Lung microvascular endothelial cell (primary cell): ENCODE measurements at places on chromosomes 5 and 9. TPM values are rescaled to one million over a fixed set of nuclear protein-coding genes. Genes with fewer than 3 reads are reported as not detected.

DNA sequence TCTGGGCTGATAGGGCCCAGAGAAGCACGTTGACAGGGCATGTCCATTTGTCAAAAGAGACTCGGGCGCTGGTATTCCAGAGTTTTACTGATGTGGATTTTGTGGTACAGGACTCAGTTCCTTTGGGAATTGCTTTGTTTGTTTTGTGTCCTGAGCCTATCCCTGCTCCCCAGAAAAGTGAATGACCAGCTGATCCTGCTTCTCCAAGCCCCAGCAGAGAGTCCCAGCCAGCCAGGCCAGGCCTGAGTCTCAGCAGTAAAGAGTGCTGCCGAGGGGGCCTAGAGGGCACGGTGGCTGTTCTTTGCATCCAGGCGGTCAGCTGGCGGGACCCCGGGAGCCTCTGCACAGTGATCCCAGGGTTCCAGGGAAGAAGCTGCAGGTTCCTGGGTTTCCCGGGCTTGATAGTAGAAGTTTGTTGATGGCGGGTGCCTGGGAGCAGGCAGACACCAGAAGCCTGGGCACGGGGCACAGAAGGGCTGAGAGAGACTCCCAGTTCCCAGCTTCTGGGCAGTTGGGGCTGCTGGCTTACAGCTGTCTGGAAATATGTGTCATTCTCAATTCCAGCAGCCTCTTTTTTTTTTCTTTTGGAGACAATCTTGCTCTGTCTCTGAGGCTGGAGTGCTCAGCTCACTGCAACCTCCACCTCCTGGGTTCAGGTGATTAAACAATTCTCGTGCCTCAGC lies 8.7 kb downstream of the PRDM12 start:
- no peak for DNase-seq

GRCh38 chr5:179763215-179763945 lies 30.4 kb upstream of the LTC4S start:
- peak; percentile 90 for DNase-seq

DNA sequence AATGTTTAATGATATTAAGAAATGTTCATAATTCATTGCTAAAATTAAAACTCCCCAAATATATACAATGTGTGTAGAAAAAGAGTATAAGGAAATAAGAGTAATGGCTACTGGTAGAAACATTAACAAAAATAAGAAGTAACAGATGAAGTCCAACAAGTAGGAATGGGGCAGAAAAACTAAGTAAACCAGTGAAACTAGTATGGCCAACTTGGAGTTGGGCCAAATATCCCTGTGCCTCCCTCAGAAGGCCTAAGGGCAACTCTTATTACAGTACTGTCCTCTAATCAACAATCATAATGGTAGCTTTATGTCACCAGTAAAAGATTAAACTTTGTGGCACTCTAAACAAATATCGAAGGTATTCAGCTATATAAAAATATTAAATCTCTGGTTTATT lies 93.5 kb downstream of the SSBP2 start:
- peak; percentile 14 for DNase-seq

GRCh38 chr5:8997542-8998070 lies 548.3 kb downstream of the SEMA5A start:
- no peak for DNase-seq

DNA sequence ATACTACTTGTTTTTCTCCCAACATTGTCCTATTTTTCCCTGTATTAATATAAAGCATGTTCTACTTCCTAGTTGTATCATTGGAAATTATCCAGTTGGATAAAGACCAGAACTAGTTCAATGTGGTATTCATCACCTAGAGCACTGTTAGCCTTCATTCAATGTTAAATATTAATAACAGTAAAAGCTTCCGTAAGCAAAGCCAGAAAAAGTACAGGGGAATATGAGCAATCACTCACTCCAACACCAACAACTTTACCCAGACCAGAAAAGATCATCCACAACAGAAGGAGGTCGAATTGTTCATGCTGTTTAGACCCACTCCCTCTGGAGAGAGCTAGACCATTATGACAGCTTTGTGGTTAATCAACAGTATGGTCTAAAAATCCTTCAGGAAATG lies 728.4 kb downstream of the MAT2B start:
- peak; percentile 74 for DNase-seq

- no peak for DNase-seq
These were observed 162.2 kb downstream of the OLFM1 start for GRCh38 chr9:135249711-135250110.

- DNase-seq, result no peak
These were observed 66.6 kb upstream of the HAND1 start for GRCh38 chr5:154544646-154545045.

GRCh38 chr9:16434526-16434925 lies 435.9 kb downstream of the BNC2 start:
- no peak for DNase-seq

GRCh38 chr9:114356792-114357191 lies 27.1 kb downstream of the ORM2 start:
- DNase-seq, result no peak

- no peak for DNase-seq
These were observed 27.6 kb downstream of the TCF7 start for GRCh38 chr5:134142052-134142451.

DNA sequence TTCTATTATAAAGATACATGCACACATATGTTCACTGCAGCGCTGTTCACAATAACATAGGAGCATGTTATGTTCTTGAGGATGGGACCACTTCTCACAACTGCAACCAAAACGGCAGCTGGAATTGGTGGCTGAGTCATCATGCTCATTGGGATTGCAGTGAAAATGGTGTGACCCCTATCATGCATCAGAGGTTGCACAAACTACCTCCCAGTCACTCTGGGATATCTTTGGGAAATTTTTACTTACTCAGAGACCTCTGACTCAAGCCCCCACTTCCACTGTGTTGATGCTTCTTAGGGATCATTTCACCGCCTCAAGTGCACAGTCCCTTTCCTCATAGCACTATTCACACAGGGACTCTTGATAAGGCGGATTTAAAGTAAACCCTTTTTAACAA lies 474.1 kb downstream of the BNC2 start:
- DNase-seq, result no peak

- DNase-seq, result no peak
These were observed 240.6 kb downstream of the ACTL7B start for GRCh38 chr9:108615152-108615551.

GRCh38 chr9:70285246-70285645 lies 26.5 kb downstream of the SMC5 start:
- no peak for DNase-seq

DNA sequence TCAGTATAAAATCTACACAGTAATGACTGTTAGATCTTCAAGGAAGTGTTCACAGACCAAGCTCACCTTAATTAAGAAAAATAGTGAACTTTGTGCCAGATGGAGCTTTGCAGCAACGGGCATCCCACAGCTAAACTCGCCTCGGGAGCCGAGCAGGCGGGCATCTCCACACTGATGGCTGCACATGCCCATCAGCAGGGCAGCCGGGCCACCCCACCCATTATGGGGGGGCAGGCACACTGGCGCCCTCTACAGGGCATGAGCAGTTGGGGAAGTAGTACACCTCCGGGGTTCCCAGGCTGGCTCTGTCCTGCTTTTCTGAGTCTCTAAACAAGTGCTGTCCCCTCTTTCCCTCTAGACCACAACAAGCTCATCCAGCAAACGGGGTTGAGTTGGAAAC lies 21.6 kb downstream of the ANKS6 start:
- peak; percentile 43 for DNase-seq

DNA sequence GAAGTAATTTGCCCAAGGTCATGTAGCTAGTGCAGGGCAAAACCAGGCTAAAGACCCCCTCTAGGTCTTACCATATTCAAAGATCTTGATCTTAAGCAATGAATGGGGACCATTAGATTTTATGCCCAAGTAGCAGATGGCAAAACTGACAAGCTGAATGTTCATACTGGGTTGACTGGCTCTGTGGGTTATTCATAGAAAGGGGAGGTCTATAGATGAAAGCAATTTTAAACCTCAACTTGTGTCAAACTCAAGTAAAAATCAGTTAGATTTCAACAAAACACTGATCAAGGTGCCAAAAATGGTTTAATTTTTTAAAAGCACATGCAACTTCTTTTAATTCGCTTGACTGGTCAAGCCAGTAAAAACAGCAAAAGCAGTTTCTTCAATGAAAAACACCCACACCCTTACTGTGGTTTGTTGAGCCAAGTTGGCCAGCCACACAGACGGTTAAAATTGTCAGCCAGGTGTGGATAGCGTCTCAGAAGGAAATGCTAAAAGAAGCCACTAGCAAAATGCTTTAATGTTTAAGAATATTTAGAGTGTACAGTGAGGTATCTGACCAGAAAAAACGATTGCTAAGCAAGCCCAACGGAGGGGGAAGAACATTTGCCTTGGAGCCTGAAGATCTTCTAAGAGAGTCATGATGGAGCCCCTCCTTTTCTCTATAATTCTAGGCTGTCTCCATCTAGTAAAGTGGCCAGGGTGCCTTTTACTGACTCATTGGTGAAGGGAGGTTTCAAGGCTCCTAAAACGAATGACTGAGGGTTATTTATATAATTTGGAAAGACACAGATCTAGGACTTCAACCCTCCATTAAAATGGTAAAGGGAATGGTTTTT lies 539.6 kb upstream of the CLINT1 start:
- DNase-seq, result no peak

DNA sequence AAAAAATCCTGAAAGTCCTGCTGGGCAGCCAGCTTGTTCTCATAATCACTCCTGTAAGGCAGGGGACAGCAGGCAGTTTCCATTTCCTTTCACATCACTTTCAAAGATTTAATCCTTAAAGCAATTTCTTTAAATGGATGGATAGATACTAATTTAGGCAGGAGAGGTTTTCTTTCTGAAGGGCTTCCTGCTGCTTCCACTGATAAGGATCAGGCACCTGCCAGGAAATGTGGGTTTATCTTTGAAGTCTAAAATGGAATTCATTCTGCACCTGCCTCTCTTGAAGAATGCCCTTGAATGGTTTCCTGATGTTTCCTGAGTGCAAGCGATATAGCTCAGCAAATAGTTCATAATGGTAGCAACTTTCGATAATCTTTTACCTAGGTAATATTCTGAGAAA lies 64.5 kb downstream of the STARD4 start:
- DNase-seq, result no peak

DNA sequence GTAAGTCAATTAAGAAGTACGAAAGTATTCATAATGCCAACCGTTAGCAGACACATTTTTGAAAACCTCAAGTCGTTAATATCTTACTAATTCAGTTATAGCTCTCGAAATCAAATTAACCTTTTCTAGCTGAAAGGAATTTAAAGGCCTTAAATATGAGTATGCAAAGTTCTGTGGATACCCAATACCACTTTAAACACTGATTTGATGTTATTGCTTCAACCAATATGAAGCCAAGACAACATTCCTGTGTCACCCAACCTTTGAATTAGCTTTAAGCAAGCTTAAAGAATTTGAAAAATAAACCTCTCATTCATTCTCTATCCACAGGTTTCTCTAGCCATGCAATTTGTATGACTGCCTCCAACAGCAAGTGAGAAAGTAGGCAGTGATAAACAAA lies 204.5 kb downstream of the MCTP1 start:
- no peak for DNase-seq

DNA sequence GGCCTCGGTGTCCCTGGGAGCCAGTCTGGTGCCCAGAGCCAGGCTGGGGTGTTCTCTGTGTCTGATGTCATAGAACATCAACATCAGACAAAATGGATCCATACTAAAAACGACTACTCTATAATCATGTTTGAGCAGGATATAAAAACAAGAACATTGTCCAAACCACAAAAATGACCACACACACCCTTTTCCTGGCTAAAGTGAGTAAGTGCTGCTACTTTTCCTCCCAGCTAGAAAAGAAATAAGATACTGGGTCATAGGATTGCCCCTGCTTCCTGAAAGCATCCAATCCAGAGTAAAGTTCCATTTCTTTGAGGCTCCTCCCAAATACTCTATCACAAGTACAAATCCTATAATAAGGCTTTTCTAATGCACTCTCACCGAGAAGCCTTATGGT lies 19.7 kb upstream of the TRAF1 start:
- DNase-seq, result no peak

DNA sequence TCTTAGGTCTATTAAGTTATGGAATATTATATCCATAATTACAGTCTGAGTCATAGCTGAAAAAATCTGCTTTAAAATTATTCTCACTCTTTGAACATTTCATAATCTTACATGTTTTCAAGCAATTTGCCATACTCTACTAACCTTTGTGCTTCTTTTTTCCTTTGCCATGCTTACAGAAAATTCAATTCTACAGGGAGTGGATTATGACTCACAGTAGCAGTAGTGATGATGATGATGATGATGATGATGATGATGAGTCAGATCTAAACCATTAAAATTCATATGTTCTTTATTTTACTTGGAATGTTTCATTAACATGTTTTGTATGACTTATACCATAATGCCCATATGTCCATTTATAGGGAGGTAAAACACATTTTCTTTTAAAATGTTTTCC lies 207.1 kb downstream of the VPS13A start:
- DNase-seq, result peak; percentile 12

- no peak for DNase-seq
These were observed 33.1 kb downstream of the SLC6A3 start for GRCh38 chr5:1412163-1412562.

GRCh38 chr5:6659941-6660684 lies 26.9 kb downstream of the SRD5A1 start:
- no peak for DNase-seq

DNA sequence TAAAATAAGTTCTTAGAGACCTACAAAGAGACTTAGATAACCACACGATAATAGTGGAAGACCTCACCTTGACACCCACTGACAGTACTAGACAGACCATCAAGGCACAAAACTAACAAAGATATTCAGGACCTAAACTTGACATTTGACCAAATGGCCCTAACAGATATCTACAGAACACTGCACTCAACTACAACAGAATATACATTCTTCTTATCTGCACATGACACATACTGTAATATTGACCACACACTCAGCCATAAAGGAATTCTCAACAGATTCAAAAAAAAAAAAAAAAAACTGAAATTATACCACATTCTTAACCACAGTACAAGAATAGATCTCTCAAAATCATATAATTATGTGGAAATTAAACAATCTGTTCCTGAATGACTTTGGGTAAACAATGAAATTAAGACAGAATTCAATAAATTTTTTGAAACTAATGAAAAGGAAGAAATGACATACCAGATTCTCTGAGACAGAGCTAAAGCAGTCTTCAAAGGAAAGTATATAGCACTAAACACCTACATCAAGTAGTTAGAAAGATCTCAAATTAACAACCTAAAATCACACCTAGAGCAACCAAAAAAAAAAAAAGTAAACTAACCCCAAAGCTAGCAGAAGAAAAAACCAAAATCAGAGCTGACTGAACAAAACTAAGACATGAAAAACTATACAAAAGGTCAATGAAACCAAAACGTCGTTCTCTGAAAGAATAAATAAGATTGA lies 362.3 kb upstream of the POU5F2 start:
- DNase-seq, result no peak

MXD3 gene
- total RNA-seq, result 8.1 and 10.5 TPM in 2 replicates

SOX30 gene
- total RNA-seq, result not detected in 2 replicates

DMGDH gene
- total RNA-seq, result 0.22 and 0.40 TPM in 2 replicates

FOXD4L3 gene
- not detected in 2 replicates for total RNA-seq

QRFP gene
- not detected in 2 replicates for total RNA-seq

RMI1 gene
- 3.3 and 3.8 TPM in 2 replicates for total RNA-seq

HAVCR2 gene
- total RNA-seq, result under 0.01 TPM in 1 of 2 replicates, not detected in the other
